ENCODE measurements at places on chromosomes 5 and 9. TPM values are rescaled to one million over a fixed set of nuclear protein-coding genes. Genes with fewer than 3 reads are reported as not detected.

PCDHB3 gene
- 3.0 TPM for total RNA-seq

DNA sequence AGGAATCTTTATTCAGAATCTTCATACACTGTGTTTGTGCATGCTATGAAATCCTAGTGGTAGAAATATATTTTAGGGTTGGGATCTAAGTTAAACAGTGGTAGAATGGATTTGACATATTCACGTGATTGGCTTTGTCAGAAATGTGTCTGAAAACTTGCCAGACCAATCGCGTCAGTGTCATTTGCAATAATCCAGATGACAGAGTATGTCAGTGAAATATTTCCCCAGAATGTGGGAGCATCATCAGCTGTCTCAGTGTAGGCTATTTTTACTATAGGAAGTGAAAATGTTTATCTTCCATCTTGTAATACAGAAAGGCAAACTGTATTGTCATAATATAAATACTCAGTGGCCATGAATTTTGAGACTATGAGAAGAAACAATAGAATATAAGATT lies 220.6 kb upstream of the EDIL3 start:
- no peak for DNase-seq

DNA sequence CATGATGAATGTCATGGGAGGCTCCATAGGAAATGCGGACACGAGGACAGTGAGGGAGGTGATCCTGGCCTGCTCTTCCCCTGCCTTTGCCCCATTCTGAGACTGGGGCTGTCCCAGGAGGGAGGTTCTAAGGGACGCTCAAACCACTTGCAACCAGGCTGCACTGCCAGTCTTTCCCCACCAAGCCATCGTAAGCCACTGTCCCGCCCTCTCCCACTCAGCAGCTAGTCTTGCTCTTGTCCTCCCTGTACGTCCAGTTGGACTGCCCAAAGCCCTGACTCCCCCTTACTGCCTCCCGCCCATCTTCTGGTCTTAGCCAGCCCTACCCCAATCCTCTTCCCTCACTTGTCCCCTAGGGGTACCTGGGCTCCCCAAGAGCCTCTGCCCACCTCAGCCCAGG lies 115.7 kb downstream of the FSTL4 start:
- DNase-seq = no peak

ZNF454 gene
- total RNA-seq = 5.6 TPM

GRCh38 chr9:27590651-27591050 lies 17.4 kb upstream of the C9orf72 start:
- DNase-seq = no peak

- no peak for DNase-seq
Measured at GRCh38 chr9:69918322-69918721, 97.7 kb downstream of the CFAP95 start.

DNA sequence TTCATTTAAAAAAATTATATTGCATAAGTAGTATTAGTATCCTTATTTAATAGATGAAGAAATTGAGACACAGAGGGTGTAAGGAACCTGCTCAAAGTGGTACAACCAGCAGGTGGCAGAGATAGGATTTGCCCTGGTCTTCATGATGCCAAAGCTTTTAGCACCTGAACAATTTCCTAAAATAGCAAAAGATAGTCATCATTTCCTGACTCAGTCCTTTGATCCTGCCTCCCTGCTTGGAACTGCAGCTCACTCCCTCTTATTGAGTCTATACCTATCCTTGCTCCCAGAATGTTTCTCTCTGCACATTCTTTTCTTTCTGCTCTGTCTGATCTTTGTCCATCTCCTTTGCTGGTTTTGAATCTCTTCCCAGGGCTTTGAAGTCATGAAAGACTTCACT lies 155.8 kb downstream of the FRMD3 start:
- DNase-seq = no peak

DNA sequence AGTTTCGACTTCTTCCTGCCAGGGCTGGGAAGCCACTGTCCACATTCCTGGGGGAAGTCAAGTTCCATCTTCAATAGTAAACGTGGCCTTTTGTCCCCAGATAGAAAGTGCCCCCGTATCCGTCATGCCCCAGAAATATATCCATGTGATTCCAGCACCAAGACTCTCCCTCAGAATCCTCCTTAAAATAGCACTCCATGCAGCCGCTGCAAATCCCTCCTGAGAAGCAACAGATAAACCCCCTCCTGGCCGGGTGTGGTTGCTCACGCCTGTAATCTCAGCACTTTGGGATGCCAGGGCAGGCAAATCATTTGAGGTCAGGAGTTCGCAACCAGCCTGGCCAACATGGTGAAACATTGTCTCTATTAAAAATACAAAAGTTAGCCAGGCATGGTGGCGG lies 126.1 kb downstream of the OLFM1 start:
- no peak for DNase-seq

Data from lung (tissue), 17 donors.